ENCODE measurements at places on chromosomes 3 and 15.

- DNase-seq = no peak
Measured at GRCh38 chr15:59998305-59998949, 5.7 kb upstream of the FOXB1 start.

DNA sequence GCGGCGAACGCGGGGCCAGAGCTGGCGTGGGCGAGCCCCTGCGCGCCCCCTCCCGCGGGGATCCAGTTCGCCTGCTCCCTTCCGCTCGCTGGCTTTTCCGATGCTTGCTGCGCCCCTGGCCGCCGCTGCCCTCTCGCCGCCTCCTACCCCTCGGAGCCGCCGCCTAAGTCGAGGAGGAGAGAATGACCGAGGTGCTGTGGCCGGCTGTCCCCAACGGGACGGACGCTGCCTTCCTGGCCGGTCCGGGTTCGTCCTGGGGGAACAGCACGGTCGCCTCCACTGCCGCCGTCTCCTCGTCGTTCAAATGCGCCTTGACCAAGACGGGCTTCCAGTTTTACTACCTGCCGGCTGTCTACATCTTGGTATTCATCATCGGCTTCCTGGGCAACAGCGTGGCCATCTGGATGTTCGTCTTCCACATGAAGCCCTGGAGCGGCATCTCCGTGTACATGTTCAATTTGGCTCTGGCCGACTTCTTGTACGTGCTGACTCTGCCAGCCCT, 721 bp downstream of the P2RY1 start:
- peak; percentile 1 for DNase-seq

DNA sequence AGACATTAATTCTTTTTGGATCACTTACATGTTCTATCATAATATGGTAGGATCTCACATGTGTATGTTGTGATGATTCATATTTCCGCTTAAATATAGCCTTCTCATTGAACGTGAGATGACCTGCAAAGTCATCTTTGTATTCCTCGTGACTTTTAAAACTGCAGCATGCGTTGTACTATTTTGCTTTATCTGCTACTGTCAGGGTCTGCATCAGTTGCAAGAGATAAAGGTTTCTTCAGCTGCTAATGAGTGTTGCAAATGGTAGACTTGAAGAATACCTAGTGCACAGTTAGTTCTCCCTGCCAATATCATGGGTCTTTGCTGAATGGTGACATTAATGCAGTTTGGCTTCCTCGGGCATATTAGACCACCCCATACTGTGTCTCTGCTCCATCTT, 31.8 kb downstream of the REC114 start:
- no peak for DNase-seq

DNA sequence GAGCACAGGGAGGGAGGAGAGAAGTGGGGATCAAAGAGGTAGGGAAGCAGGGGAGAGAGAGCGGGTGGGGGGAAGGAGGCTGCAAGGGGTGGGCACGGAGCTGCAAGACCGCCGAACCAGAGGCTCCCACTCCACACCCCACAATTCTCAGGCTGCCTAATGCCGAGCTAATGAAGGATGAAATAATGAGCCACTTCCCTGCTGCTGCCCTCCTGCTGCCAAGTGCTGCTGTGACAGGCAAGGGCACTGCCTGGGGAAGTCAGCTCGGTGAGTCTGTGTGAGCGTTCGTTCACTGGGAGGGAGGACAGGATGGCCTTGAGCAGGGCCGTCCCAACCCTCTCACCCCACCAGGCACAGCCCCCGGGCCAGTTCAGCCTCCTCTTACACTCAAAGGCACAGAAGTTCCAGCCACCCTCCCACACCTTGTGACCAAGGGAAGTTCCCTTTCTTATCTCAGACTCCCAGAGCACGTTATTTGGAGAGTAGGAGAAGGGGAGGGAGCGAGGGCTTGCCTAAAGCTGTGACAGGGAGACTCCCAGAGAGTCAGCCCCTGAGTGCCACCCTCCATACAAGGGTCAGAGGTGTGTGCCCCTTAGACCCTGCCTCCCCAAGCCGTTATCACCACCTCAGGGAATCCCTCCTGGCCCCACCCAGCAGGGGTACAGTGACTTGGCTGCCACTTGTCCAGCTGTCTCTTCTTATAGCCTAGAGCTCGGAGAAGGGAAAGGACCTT, 12.4 kb downstream of the GLYCTK start:
- peak; percentile 39 for DNase-seq

GRCh38 chr15:92394309-92395097, 822 bp downstream of the ST8SIA2 start:
- DNase-seq = no peak

GRCh38 chr3:99947356-99947755, 129.7 kb downstream of the CMSS1 start:
- no peak for DNase-seq

DNA sequence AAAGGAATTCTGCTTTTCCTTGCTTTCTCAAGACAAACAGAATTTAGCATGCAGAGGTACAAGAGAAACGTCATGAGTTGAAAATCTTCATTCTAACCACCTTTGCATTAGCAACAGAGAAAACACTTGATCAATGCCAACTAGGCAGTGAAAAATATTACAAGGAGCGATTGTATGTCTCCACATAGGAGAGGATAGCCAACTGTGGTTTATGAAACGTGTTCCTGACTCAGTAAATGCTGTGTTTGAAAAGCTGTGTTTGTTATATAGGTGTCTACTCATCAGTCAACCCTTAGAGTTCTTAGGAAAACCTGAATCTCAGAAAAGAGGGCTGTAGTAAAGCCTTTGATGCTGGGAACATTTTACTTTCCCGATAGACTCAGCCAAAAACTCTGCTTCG, 102.4 kb downstream of the FRMD4B start:
- no peak for DNase-seq

DNA sequence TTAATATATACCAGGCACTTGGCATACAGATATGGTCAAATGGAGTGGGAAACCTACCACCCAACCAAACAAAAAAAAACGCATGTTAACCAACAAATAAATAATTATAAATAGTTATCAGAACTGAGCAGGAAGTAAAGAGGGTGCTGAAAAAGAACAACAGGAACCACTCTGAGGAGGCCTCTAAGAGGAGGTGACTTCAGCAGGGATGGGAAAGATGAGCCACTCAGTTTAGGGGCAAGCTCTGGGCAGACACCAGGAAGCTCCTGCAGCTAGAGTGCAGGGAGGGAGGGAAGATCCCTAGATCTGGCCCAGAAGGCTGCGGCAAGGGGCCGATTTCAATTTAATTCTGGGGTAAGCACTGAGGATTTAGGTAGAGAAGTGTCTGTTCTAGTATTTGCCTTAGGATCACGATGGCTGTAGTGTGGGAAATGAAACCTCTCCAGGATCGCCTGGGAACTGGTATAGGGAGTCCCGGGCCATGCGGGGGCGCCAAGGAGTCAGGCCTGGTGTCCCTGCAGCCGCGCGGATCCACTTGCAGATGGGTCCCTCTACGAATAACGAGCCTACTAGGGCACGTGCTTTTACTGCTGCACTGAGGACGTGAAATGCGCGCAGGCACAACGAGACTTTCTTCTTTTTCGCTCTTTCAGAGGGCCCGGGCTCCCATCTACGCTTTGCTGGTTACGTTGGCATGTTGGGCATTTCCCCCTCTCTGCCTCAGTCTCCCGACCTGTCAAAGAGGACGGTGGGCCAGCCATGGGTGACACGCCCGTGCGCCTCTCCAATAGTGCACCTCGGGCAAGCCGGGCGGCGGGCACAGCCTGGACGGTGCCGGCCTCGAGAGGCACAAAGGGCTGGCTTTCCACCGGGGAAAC, 1.5 kb upstream of the LIMD1 start:
- peak; percentile 94 for DNase-seq

DNA sequence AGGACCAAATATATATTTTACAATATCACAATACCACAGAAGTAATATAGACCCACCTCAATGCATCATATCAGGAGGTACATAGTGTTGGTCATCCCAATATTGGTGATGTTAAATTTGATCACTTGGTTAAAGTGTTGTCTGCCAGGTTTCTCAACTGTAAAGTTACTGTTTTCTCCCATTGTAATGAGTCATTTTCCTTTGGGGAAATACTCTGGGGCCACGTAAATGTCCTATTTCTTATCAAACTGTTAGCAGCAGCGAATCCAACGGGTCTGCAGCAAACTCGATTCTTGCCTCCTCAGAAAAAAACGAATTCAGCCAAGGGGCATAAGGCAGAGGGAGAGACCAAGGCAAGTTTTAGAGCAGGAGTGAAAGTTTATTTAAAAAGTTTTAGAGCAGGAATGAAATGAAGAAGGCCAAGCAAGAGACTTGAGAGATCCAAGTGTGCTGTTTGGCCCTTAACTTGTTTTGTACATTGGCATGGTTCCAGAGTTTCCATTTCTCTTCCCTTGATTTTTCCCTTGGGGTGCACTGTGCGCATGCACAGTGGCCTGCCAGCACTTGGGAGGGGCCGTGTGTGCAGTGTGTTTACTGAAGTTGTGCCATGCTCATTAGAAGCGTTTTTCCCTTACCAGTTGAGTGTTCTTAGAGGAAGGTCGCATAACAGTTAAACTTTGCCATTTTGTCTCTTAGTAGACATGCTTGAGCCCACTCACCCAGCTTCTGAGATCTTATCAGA, 512.5 kb downstream of the AGBL1 start:
- no peak for DNase-seq

GRCh38 chr15:89671687-89672086, 7.5 kb downstream of the PLIN1 start:
- no peak for DNase-seq

DNA sequence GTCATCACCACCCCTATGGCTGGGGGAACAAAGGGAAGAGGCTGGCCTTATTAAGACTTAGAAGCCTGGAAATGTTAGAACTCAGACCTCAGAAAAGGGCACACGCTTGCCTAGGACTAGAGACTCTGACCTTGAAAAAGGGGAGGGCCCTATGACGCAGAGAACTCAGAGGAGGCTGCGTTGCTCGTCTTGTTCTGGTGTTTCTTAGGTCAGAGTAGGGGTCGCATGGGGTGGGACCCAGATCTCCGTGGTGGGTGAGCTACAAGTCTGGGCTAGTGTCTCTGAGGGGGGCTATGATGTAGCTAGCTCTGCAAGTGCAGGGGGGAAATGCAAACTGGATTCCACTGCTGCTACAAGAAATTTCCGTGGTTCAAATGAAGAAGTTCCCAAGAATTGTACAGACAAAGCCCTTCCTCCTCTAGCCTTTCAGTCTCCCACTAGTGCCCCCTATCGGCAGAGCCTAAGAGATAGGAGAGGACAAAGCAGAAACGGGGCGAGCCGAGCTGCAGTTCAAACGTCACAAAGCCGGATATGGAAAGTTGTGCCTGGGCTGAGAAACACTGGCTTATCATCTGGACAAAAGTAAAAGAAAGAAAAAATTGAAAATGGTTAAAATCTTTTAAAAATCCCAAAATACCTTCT, 392.9 kb upstream of the ROBO2 start:
- DNase-seq = no peak

- DNase-seq = no peak
Measured at GRCh38 chr3:30858894-30859389, 35.5 kb downstream of the GADL1 start.

DNA sequence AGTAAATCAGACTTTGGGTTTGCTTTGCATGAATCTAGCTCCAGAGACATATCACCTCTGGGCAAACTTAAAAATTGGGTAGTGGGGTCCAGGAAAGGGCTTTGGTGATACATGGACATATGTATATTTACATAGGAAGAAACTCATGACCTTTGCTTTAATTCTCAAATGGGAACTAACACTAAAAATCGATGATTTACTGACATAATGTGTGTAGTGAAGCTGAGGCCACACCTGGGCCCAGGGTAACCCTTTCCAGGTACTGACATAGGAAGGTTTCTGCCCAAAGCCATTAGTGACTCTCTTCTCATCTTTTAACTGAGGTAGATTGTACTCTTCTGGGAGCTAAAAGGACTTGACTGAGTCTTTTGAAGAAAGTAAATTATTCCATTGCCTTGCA, 411.2 kb upstream of the TBL1XR1 start:
- no peak for DNase-seq

- no peak for DNase-seq
Measured at GRCh38 chr3:168088106-168088720, 7.5 kb downstream of the GOLIM4 start.

DNA sequence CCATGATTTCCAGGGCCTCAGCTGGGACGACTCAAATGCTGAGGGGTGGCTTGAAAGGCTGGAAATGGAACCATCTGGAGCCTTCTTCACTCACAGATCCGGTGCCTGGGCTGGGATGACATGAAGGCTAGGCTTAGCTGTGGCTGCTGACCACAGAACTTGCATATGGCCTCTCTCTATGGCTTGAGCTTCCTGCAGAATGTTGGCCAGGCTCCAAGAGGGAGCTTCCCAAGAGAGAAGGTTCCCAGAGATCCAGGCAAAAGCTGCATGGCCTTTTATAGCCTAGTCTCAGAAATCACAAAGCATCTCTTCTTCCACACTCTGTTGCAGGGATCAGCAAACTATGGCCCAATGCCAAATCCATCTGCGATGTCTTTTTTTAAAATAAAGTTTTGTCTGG, 44.8 kb downstream of the GATM start:
- peak; percentile 14 for DNase-seq

- peak; percentile 65 for DNase-seq
Measured at GRCh38 chr3:196499061-196499460, 4.5 kb downstream of the RNF168 start.
